ENCODE measurements at places on chromosomes 12 and 14.

GRCh38 chr14:22531451-22532344 lies 57.3 kb downstream of the DAD1 start:
- DNase-seq: no peak

GRCh38 chr12:120081641-120082040 lies 34.9 kb downstream of the RAB35 start:
- no peak for DNase-seq

DNA sequence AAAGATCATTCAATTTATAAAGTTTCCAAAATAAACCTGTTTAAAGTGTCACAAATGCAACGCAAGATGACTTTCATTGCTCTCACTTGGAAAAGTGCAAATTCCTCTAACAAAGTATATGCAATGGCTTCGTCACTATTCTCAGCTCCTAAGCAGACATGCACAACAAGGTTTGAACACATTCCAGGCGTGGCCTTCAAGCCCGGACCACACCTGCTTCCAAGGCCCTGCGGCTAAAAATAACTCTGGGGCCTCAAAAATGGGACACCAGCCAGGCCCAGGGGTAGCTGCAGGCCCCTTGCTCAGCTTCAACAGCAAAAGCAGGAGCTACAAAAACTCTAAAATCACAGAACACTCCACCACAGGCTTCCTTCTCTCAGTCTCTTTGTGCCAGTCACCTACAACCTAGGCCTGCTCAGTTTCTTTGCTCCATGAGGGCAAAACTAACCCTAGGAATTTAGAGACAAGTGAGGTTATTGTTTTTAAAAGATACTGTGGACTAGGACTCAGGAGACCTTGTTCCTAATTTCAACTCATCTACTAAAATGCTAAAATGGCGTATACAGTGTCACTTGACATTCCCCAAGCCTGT lies 29.3 kb downstream of the DUSP16 start:
- DNase-seq: no peak

DNA sequence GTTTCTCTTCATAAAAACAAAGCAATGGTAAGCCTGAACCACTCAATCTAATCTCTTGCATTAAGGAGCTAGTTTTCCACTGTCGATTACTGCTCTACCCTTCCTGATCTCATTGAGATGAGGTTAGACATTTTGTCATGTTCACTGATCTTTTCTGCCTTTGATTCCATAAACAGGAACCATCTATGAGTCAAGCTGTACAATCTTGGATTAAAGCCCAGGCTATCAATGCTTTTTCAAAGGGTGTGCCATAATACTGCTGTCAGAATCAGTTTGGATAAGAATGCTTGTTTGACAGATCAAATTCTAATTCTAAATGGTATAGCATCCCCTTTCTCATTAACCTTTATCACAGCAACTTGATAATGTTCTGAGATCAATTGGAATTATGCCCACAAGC lies 16.1 kb downstream of the GRIP1 start:
- DNase-seq: no peak

DNA sequence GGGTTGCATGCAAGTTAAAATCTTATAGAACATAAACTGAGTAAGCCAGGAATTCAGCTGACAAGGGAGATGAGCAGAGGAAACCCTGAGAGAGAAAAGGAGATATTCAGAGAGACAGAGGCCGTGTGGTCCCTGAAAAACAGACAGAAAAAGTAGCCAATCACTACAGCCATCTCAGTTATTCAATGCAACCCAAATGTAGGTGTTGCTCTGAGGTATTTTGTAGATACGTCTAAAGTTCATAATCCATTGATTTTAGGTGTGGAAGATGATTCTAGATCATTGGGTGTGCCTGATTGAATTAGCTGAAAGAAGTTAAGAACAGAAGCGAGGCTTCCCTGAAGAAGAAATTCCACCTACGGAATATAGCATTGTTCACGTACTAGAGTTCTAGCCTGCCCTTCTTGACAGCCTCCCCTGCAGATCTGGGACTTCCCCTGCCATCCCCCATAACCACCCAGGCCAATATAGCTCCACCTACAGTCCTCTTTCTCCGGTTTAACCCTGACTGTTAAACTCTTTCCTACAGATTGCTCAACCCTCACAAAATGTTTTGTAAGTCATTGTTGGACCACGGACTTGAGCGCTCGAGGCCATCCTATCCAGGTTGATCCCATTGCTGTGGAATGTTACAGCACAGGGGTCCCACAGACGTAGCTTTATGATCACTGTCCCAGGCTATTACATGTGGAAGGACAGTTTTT lies 21.7 kb downstream of the AICDA start:
- DNase-seq: no peak

DNA sequence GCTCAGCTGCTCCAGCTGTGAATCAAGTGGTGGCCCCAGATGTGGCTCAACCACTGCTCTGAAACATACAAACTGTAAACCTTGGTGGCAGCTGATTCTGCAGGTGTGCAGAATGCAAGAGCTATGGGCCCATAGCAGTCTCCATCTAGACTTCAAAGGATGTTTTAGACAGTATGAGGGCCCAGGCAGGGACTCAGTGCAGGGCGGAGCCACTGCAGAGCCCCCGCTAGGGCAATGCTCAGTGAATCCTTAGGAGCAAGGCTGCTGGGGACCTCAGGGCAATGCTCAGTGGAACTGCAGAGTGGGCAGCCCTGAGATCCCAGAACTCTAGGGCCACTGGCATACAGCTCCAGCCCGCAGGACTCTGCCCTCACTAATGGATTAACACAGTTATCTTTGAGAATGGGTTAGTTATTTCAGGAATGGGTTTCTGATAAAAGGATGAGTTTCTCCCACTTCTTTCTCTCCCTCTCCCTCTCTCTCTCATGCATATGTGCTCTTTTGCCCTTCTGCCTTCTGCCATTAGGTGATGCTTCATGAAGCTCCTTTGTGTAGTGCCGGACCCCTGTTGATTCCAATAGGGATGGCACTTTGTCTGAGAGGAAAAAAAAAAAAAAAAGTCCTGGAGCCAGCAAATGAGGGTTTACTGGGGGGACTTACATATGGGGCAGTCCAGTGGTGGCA lies 48.4 kb upstream of the JDP2 start:
- peak; percentile 32 for DNase-seq

DNA sequence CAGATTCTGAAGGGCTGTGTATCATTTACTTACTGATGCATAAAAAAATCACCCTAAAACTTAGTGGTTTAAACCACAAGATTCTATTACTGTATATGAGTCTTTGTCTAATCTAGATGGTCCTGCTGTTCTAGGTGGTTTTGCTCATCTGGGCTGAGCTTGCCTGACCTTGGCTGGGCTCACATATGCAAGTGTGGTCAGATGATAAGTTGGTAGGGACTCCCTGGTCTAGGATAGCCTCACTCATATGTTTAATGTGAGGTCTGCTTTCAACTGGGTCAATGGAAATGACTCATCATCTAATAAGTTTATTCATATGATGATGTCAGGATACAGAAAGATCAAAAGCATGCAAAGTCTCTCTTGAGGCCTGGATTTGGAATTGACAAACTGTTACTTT lies 887.8 kb downstream of the TRHDE start:
- DNase-seq: no peak

DNA sequence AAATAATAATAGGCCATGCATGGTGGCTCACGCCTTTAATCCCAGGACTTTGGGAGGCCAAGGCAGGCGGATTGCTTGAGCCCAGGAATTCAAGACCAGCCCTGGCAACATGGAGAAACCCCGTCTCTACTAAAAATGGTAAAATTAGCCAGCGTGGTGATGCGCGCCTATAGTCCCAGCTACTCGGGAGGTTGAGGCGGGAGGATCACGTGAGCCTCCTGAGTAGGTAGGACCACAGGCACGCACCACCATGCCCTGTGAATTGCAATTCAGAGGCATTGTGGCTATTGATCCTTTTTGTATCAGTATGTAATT lies 2.3 kb downstream of the ARHGDIB start:
- DNase-seq: no peak

DNA sequence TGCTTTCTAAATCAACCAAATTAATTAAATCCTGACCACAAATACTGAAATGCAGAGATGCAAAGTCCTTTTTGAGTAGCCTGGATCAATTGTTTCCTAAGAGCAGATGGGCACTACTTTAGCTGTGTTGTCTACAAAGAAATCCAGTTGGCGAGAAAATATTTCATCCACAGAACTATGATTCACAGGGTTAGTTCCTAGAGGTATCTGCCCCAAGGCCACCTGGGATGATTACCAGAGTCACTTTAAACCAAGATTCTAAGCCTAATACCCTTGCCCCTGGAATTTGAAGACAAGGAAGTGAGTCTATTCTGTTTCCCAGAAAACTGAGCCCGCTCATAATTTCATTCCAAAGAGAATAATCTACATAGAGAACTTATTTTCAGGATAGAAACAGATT lies 198.4 kb downstream of the PPM1H start:
- DNase-seq: no peak

DNA sequence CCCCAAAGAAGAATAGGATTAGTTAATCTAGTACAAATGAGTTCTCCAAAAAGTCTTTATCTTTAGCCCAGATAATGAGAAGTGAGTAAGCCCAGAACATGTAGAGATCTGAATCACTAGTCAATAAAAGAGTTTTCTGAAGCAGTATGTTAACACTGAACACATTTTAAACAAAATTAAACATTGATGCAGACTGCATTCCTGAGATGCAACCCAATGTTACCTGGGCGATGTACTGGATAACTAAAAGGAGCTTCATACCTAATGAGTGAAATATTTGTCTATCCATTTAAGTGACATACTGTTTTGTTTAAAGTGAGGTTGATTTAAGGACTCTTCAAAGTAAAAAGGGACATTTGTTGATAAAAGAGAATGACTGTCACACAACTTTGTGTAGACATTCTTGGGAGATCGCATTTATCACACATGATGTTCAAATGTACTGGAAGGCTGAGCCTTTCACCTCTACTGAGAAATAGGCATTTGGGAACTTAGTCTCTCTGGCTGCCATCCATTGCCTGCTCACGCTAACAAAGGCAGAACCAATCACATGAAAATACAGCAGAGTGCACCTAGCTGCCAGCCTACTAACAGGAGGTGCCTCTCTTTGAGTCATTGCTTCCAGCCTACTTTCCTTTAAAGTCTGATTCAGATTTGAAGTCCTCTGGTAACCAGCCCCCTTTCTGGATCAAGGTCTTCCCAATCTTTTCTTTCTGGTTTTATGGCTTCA lies 287.7 kb downstream of the BTG1 start:
- no peak for DNase-seq

- DNase-seq: no peak
Measured at GRCh38 chr14:25001601-25002000, 48.3 kb downstream of the STXBP6 start.

- no peak for DNase-seq
Measured at GRCh38 chr12:91009319-91009950, 4.7 kb upstream of the EPYC start.

DNA sequence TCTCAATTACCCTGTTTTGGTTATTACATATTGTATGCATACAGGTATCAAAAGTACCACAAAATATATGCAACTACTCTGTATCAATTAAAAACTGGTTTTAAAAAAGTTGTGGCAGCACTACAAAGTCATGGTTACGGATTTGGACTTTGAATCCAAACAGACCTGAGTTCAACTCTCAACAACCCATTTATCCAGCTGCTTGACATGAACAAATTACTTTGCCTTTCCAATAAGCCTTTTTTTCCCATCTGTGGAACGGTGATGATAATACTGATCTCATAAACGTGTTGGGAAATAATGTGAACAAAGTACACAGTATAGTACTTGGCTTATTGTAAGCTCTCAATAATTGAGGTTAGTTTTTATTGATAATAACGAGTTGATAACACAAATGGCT lies 85.0 kb downstream of the MNAT1 start:
- no peak for DNase-seq

DNA sequence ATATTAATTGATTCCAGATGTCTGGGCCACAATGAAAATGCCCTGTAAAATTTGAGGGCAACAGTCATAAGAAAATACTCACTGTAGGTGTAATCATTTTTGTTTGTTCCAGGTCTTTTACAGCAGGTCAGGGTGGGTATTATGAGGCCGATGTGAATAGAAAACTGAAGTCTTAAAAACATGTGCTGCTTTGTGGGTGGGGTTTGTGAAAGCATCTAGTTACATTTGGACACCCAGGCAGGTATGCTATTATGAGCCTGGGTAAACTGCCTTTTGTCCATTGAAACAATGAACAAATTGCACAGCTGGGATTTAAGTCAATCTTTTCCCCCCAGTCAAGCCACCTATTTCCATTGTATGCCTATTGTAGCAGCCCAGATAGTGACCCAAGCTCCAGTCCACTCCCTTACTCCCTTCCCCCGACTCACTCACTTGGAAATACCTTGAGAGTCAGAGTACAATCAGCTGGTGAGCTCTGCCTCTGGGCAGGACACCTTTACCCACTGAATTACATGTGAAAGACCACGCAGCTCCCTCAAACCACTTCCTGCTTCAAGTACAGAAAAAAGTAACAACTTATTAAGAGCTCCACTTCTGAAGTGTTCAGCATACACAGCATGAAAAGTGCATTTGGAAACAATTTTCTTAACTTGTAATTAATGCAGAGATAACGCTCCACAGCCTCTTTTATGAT lies 1.8 kb downstream of the IGF1 start:
- peak; percentile 40 for DNase-seq

DNA sequence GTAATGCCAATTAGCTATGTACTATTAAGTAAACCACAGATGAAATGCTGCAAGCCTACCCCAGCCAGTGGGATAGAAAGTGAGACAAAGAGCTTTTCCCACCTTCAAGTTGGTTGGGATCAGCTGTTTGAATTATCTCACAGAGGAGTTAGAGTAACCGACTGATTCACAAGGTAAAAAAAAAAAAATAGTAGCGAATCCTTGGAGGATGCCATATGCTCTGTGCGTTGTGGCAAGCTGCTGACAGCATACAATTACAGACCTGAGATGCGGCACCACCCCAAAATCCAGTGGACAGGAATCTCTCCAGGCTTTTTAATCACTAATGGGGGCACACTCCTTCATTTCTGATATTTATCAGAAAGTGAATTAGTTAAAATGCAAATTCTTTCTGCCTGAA lies 157.0 kb upstream of the RMST start:
- no peak for DNase-seq

DNA sequence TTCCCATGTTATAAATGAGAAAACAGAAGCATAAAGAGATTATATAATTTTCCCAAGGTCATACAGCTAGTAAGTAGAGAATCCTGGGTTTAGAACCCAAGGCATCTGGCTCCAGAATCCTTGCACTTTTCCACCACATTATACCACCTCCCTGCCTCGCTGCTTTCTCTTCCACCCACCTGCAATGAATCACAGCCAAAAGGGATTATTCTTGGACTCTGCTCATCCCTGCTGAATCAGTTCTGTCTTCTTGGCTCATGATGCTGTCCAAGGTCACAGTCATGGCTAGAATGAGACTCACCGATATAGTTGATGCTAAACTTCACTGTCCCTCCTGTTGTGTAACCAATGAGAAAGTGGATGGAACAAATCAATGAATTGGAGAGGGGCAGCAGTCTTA lies 356.6 kb downstream of the FUT8 start:
- DNase-seq: no peak

DNA sequence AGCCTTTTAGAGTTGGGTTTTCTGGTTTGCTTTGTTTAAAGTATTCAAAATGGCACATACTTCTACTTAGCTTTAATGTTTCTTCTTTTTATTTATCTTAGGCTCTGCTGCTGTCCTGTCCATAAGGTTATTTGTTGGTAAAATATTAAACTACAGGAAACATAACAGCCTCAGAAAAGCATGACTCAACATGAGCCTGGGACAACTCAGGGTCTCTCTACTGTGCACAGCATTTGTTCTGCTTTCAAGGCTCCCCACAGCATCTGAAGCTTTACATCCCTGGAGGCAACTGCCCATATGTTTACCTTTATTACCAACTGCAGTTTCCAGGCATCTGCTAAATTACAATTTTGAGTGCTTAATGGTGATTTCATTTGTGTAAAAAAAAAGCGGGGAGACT lies 954.2 kb upstream of the FBXO33 start:
- DNase-seq: no peak

GRCh38 chr12:124861492-124861891 lies 2.2 kb downstream of the SCARB1 start:
- DNase-seq: no peak

All from NT2/D1 (cell line).